DMS153 (cell line): ENCODE measurements at places on chromosomes 2 and 18.

DNA sequence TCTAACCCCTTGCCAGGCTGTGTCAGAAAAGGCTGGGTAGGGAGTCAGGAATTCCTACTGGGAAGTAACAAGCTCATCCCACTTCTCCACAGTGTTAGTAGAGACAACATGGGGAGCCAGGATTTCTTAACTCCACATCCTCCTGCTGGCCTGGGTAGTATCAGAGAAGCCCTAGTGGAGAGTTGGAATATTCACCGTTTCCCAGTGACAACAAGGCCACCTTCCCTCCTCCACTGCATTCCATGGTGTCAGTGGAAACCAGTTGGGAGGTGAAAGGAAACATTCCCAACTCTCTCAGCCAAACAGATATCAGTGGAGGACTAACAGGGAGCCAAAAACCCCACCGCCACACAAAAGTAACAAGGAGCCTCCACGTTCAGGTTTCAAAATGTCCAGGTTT lies 41.2 kb downstream of the SRD5A2 start:
- DNase-seq: no peak

DNA sequence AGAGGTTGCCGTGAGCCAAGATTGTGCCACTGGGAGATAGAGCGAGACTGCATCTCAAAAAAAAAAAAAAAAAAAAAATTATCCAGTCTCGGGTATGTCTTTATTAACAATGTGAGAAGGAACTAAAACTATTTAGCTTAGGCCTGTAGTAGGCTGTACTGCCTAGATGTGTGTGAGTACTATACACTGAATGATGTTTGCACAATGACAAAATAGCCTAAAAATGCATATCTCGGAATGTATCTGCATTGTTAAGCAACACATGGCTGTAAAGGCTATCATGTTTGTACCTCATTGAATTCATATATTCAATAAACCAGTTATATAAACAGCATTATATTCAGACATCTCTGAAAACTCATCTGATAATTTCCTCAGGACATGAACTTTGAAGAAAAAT lies 191.2 kb upstream of the SESTD1 start:
- no peak for DNase-seq

DNA sequence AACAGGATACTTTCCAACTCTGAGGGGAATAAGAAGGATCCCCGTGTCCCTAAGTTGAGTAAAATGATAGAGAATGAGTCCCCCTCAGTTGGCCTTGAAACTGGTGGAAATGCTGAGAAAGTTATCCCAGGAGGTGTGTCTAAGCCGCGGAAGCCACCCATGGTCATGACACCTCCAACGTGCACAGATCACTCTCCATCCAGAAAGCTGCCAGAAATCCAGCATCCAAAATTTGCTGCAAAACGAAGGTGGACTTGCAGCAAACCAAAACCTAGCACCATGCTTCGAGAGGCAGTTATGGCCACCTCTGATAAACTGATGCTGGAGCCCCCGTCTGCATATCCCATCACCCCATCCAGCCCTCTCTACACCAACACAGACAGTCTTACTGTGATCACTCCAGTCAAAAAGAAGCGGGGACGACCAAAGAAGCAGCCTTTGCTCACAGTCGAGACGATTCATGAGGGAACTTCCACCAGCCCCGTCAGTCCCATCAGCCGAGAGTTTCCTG lies 270.1 kb downstream of the SETBP1 start:
- no peak for DNase-seq

- DNase-seq: peak; percentile 92
These were observed 459.0 kb downstream of the BCL11A start for GRCh38 chr2:60094450-60094929.

DNA sequence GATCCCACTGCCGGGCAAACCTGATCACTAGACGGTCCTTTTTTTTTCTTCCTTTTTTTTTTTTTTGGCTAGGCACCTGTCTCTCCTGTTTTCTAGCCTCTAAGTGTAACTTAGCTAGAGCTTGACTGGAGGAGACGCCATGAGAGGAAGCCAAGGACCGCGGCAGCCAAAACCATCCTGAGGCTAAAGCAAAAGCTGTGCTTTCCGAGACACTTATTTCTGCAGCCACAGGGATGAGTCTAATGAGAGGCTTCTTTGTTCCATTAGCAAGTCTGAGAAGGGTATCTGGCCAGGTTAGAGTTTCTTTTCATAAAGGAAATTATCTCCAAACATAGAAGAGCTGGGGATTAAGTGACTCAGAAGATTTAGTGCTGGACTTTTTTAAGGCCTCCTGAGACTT lies 7.3 kb upstream of the CXCR4 start:
- no peak for DNase-seq

DNA sequence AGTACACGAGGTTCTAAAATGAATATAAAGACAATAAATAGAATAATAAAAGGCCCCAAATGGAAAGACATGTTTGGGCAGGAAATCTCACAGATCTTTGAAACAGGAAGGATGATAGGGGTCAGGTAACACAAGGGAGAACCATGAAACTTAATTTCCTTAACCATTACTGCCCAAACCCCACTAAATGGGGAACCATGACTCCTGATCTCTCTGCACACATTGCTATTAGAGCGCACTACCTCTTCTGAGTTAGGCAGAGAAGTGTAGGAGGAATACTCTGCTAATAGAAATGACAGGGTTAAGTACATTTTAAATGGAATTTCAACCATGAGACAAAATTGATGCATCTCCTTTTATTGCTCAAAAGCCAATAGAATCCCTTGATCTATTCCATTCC lies 213.7 kb upstream of the SETBP1 start:
- no peak for DNase-seq

DNA sequence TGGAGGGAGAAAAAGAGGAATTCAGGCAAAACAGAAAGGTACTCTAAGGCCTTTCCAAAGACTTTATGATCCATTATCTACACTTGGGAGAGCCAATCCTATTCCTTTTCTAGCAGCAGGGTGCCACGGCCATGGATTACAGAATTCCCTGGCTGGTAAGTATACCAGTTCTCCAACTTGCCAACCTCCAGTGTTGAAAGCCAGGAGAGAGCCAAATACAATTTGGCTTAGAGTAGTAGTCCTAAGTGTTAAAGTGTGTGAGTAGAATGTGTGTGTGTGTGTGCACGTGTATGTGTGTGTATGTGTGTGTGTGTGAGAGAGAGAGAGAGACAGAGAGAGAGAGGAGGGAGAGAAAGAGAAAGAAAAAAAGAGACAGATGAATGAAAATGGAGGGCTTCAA lies 43.3 kb downstream of the WDPCP start:
- DNase-seq: no peak

- no peak for DNase-seq
These were observed 93.1 kb downstream of the GYPC start for GRCh38 chr2:126748929-126749518.

- no peak for DNase-seq
These were observed 201.7 kb upstream of the STK17B start for GRCh38 chr2:196372811-196373664.

GRCh38 chr2:63124218-63124617 lies 73.6 kb downstream of the OTX1 start:
- no peak for DNase-seq

DNA sequence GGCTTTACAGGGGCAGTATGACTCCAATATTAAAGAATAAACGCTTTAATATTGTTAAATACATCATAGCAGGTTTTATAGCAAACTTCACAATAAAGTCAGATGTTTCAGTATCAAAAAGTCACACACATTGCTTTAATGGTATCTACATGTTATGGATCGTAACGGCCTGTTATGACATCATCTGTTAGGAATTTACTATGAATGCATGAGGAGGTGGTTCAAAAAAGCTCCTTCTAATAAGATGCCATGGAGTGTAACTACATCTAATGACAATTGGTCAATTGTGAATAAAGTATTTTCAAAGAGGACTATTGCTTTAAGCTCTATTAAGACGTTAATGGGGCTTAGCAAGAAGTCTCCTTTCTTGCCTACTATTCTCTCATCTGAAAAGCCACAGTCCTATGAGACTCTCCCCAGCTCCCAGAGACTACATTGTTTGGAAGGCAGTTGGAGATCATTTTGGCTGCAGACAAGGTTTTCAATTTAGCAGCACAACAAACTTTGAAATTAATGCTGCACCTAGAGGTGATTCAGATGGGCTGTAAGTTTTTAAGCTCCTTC lies 300.7 kb upstream of the MEIS1 start:
- no peak for DNase-seq

DNA sequence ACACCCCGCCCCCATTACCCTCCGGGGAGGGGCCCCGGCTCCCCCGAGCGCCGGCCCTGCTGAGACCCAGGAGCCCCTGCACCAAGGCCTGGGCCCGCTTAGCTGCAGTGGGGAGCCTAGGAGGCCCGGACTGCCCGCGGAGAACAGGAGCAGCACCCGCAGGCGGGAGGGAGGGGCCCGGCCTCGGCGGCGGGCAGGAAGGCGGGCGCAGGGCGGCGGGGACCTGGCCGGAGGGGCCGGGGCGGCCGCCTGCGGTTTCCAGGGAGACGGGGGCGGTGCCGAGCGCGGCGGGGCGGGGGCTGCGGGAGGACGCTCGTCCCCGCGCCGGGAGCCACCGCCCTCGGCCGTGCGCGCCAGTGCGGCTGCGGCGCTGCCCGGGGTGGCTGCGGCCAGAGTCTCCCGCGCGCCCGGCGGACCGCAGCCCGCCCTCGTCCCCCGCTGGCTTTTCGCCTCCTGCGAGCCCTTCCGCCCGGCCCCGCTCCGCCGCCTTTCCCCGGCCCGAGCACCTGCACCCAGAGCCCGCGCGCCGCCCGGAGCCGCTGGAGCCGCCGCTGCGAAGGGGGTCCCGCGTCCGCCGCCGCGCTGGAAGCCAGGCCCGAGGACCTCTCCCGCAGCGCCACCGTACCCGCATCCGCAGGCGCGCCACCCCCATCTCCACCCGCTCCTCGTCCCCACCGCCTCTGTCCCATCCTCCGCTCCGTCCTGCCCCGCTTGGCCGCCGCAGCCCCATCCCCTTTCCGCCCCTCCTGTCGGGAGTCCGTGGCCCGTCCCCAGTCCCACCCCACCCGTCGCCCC lies 17.2 kb downstream of the GPC1 start:
- no peak for DNase-seq

DNA sequence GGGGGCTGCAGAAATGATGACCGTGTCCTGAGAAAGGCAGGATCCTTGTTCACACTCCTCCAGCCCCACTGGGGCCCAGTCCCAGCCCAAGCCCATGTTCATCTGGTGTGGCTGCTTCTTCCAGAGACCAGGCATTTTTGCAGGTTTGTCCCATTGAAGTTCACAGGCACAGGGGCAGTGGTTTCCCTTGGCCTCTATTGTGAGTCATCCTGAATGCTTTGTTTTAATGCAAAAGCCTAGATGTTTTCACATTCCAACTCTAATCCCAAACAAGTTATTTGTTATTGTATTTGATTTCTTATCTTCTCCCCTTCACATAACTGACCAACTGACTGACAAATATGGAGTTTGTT lies 426.4 kb upstream of the ID2 start:
- no peak for DNase-seq

DNA sequence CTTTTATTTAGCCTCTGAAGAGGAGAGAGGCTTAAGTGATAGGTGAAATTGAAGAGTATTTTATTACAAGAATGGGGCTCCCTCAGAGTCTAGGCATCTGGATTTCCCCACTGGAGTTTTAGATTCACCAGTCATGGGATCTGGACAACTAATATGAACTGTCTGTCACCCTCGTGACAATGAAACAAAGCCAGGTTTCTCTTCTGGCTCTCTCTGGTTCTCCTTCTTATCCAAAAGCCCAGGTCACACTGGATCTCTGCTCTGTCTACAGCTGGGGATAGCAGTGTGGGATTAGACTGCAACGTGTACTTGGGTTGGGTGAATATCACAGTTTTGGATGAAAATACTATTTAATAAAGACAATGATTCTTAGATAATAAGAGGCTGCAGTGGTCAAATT lies 31.2 kb downstream of the LHCGR start:
- no peak for DNase-seq

- no peak for DNase-seq
These were observed 60.3 kb upstream of the RPL31 start for GRCh38 chr2:100941646-100942240.

DNA sequence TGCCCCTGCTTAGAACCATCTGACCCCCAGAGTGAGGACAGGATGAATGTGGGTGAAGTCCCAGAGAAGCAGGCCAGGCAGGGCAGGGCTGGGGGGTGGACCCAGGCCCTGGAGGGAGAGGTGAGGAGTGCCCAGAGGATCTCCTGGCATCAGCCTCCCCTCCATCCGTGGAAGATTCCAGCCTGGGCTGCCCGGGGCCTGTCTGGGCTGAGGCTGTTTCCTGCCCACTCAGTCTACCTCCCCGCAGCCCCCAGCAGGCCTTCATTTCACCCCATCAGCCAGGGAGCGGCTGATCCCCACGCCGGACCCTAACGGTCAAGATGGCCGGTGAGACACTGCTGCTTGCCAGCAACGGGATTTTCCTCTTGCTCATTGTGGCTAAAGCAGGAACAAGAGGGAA lies 35.3 kb upstream of the OTOF start:
- no peak for DNase-seq

DNA sequence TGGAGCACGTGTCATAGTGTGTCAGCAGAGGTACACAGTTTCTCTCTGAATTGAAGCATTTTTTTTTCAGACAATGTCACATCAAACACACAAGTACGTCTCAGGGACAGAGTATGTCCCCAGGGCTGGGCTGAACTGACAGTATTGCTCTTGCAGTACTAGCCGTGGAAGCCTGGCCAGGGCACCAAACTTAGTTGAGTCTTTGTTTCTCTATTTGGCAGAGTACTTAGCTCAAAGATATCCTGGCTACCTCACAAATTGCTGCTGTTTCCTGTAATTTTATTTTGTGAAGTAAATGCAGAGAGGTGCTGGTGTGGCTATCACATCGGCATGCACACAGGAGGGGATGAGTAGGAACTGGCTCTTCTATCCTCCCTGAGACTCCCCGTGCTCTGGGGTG lies 691.6 kb upstream of the HS6ST1 start:
- DNase-seq: no peak

- no peak for DNase-seq
These were observed 51.3 kb upstream of the SETBP1 start for GRCh38 chr18:44629406-44629805.

- DNase-seq: peak; percentile 49
These were observed 27.3 kb downstream of the SFXN5 start for GRCh38 chr2:73043929-73044832.

DNA sequence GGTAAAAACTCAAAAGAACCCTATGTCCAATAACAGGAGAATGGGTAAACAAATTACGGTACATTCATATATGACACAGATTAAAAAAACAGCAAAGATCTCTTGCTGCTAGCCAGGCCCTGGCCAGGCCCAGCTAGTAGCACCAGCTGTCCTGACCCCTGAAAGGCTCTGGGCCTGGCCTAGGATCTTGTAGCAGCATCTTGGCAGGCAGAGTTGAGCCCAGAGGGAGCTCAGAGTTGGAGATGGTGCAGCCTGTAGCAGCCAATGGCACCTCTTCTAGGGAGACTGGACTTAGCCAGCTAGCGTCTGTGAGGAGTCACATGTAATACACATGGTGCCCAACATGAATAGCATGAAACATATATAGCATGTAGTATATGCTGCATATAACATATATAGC lies 69.1 kb downstream of the HS6ST1 start:
- no peak for DNase-seq

- DNase-seq: no peak
These were observed 53.4 kb upstream of the SETBP1 start for GRCh38 chr18:44627280-44627679.
